ENCODE measurements at places on chromosomes 12 and 14.

- H3K4me3 ChIP-seq = no peak overlapping the region
- no peaks in the 10 kb centered on the region for H3K27me3 ChIP-seq
- peaks cover 24% of the 10 kb centered on the region for H3K4me1 ChIP-seq
- DNase-seq = no peak
- H3K36me3 ChIP-seq = peaks cover 4% of the 10 kb centered on the region
Measured at GRCh38 chr12:113838896-113839295, 127.2 kb downstream of the RBM19 start.

DNA sequence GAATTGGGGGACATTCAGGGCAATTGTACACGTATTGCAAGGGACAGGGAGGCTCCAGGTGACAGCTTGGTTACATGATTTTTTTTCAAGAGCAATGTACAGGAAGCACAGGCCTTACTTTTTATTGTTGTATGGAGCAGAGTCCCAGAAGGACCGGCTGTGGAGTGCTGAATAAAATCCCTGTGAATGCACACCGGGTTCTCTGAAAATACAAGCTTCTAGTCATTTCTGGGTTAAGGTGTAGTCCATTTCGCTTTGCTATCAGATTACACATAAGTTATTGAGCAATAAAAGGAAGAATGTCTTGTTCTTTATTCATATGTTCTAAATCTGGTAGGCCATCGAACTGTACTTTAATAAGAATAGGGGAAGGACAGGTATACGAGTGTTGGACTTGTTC, 52.2 kb downstream of the PDE3A start:
- H3K27me3 ChIP-seq = no peaks in the 10 kb centered on the region
- no peak for DNase-seq
- H3K4me1 ChIP-seq = no peaks in the 10 kb centered on the region

- no peak for DNase-seq
- peak overlapping the region; percentile 82 for H3K27ac ChIP-seq
- no peaks in the 10 kb centered on the region for H3K36me3 ChIP-seq
- peak overlapping the region; percentile 41 for H3K4me3 ChIP-seq
- no peaks in the 10 kb centered on the region for H3K27me3 ChIP-seq
- H3K4me1 ChIP-seq = peaks cover 48% of the 10 kb centered on the region
Measured at GRCh38 chr14:55336162-55336561, 64.9 kb downstream of the FBXO34 start.

DNA sequence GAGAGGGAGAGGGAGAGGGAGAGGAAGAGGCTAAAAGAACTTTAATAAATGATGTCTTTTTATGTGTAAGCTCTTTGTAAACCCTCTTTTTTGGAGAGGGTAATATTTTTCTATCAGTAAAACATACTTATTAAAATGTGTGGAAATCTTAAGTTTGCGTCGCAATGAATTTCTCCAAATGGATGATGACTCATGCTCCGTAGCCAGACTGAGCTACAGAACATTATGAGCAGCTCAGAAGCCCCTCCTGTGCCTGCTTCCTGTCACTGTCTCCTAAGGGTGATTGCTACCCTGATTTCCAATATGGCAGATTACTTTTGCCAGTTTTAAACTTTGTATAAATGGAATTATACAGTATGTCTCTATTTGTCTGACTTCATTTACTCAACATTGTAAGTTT, 13.0 kb upstream of the PYGL start:
- no peaks in the 10 kb centered on the region for H3K27me3 ChIP-seq
- H3K36me3 ChIP-seq = no peaks in the 10 kb centered on the region
- DNase-seq = no peak
- no peak overlapping the region for H3K27ac ChIP-seq

GRCh38 chr12:15774819-15775218, 14.4 kb downstream of the EPS8 start:
- no peak for DNase-seq
- H3K36me3 ChIP-seq = peaks cover 3% of the 10 kb centered on the region
- H3K27me3 ChIP-seq = no peaks in the 10 kb centered on the region
- H3K4me1 ChIP-seq = peaks cover 19% of the 10 kb centered on the region
